ENCODE measurements at places on chromosomes 7 and 10.

DNA sequence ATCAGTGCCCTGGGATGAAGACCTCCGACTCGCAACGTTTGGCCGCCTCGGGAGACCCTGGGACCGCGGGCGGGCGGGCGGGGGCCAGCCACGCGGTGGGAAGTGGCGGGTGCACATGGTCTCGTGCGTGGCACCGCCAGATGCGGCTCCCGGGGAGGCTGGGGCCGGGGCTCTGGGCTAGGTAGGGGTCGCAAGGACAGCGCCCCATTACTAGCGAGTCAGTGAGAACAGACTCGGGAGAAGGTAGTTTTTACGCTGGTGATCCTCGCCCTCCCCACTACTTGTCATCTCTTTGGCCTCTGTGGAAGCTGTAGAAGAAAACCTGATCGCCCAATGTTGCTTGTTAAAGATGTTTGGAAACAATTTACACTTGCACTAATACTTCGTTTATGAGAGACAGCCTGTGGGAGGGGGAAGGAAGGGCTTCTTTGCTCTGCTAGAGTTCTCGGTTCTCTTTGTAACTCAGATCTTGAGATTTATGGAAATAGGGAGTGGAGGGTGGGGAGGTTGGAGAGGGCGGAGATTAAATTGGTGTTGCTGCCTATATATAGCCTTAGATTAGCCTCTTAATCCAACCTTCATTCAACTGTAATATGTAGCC lies 591 bp downstream of the BZW2 start:
- DNase-seq, result no peak

DNA sequence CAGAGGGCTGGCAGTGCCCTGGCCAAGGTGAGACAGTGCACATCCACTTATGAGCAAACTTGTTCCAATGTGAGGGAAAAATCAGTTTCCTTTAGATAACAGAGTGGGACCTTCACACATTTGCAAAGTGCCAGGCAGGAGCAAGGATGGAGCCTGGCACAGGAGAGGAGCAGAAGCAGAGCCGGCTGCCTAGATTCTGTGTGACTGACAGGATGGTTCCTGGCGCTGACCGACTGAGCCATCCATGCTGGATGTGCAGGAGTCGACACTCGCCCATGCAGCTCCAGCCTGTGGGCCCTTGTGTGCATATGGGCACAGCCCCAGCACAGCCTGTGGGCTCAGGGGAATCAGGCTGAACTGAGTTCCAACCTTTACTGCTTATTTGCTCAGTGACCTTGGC lies 346.5 kb downstream of the GRID1 start:
- DNase-seq, result no peak

DNA sequence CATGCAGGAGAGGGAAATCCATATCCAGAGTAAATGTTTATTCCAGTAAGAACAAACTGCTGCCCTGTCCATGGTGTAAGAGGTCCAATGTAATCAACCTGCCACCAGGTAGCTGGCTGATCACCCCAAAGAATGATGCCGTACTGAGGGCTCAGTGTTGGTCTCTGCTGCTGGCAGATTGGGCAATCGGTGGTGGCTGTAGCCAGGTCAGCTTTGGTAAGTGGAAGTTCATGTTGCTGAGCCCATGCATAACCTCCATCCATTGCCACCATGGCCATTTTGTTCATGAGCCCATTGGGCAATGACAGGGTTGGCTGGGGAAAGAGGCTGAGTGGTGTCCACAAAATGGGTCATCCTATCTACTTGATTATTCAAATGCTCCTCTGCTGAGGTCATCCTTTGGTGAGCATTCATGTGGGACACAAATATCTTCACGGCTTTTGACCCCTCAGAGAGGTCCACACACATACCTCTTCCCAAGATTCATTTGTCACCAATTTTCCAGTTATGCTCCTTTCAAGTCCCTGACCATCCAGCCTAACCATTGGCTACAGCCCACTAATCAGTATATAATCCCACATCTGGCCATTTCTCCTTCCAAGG lies 23.3 kb upstream of the PAPSS2 start:
- DNase-seq, result no peak

DNA sequence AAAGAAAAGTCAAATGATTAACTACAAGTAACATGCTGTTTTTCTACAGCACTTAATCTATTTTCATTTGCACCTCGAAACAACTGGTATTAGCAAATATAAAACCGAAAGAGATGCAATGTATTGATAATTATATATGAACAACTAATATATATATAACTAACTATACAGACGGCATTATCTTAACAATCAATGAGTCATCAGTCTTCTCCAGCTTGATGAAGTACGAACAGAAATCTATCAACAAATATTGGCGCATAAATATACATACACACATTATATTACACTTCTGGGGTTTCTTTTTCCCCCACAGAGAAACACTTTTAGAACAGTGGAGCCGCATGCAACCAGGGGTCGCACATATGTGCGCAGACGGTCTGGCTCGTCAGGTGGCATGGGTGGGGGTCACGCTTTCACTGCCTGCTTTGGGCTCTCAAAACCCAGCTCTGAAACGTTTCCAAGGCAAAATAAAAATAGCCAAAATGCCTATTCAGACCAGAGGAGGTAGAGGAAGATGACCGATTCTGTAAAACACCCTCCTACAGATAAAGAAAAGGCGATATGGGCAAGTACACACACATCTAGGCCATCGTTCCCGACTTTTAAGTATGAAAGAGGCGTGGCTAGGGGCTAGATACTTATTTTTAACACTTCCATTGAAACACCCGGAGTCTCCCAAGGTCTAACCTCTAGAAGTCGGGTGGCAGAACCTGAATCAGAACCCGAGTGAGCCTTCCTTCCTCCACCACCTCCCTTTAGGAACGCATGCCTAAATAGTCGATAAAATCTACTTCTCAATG lies 1.7 kb downstream of the ARHGAP12 start:
- DNase-seq, result no peak

- DNase-seq, result no peak
Observed at GRCh38 chr7:18849130-18849529, 268.3 kb downstream of the TWIST1 start.

GRCh38 chr10:64798297-64798696 lies 1277.1 kb downstream of the REEP3 start:
- DNase-seq, result no peak
